NCI-H1694 treated with DMSO at 0.1 percent for 48 hours (cell line): ENCODE measurements at places on chromosomes 5 and 9.

- no peak for DNase-seq
Measured at GRCh38 chr5:153784277-153784676, 254.4 kb downstream of the FAM114A2 start.

DNA sequence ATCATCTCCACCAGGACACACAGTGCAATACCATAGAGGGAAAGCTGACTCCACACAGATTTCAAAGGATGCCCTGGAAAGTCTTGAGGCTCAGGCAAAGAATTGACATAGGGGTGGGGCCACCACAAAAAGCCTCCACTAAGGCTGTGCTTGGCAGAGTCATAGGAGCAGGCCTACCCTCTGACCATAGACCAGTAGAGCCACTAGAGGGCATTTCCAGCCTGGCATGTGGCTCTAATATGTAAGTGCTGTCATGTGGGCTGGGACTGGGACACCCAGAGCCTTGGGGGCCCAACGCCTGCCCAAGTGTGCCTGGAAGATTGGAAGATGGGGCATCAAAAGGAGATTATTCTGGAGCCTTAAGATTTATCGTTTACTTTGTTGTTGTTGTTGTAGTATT lies 726.0 kb downstream of the DNAH5 start:
- DNase-seq: no peak

GRCh38 chr9:18330401-18331309 lies 143.3 kb upstream of the ADAMTSL1 start:
- DNase-seq: no peak

GRCh38 chr9:75457474-75458011 lies 369.2 kb downstream of the OSTF1 start:
- no peak for DNase-seq

- DNase-seq: no peak
Measured at GRCh38 chr9:98550206-98550820, 158.4 kb downstream of the GABBR2 start.

GRCh38 chr9:27344776-27345175 lies 47.8 kb upstream of the EQTN start:
- no peak for DNase-seq

- DNase-seq: no peak
Measured at GRCh38 chr5:68176802-68177479, 38.6 kb upstream of the PIK3R1 start.

DNA sequence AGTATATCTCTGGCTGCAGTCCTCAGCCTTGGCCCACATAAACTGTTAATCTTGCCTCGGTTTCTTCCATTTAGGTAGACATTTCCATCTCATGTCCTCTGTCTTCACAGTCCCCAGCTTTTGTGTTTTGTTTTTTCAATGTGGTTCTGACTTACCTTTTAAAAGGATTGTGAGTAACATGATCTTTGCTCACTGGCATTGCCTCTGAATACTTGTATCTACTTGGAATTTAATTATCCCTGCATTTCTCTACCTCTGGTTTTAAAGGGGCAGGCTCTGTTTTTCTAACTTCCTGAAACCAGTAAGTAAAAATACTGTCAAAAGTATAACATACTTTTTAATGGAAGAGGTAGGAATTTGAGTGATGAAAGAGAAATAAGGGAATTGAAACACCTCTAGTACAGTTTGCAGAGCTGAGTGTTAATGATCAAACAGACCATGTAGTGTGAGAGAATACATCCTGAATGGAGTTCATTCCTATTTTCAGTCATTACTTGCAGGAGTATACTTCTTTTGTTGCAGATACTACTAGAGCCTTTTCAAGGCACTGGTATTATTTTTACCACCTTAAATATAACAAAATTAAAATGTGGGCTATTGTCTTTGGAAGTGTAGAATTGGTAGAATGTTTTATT lies 62.6 kb downstream of the MTREX start:
- no peak for DNase-seq

DNA sequence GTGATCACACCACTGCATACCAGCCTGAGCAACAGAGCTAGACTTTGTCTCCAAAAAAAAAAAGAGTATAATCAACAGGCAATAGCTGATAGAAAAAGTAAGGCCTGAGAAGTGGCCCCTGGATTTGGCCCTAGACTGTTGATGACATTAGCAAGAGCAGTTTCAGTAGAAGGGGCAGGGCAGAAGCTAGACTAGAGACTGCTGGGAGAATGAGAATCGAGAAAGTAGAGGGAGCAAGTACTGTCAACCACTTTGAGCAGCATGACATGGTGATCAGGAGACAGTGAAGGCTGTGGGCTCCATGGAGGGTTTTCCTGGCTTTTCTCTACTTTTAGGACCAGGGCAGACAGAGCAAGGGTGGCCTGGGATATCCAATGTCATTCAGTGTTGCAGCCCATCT lies 34.9 kb upstream of the B4GALT1 start:
- no peak for DNase-seq

DNA sequence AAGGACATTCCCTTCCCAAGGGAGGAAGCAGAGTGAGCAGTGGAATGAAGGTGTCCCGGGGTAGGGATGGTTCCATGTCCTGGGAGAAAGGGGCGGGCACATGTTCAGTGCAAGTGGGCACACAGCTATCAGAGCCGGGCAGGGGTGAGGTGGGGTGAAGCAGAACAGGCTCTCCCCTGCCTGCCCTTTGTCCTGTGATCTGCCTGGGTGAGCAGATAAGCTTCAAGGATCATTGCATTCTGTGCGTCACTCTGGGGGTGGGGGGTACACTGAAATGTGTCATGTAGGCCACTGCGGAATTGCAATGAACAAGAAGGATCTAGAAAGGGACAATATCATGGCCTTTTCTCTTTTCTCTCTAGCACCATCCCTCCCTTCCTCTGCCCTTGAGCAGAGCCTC lies 61.7 kb upstream of the SHB start:
- no peak for DNase-seq

GRCh38 chr9:91160181-91160580 lies 201.5 kb downstream of the AUH start:
- no peak for DNase-seq

DNA sequence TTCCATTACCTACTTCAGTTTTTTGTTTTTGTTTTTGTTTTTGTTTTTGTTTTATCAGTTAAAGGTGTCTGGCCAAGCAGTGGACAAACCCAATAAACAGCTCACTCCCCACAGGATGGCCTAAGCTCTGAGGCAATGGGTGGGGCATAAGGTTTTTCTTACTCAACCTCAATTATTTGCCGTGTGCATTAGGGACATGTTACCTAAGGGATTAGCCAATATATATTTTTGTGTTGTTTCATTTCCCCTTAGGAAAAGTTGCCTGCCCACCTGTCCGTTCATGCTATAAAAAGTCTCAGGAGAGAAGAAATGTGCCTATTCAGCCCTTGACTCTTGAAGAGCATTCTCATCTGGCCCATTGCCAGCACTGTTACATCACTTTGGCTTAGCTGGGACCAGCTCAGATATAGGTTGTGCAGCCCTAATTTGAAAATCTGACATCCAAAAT lies 7.3 kb downstream of the SH3RF2 start:
- no peak for DNase-seq

- no peak for DNase-seq
Measured at GRCh38 chr9:110700953-110701352, 32.4 kb downstream of the MUSK start.

DNA sequence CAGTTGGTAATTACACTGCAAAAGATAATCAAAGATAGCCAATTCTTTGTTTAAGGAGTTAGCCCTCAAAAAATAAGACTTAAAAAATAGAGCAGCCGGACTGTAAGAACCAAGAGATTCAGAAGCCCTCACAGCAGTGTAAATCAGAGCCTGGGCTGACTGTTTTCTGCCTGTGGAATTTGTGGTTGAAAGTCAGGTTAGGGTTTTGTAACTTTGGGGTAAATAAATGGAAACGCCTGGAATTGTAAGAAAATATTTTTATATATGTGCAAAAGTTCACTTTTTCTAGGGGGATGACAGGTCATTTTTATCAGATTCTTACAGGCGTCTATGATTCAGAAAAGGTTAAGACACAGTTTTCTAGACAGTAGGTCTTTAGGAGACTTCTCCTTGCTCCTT lies 35.6 kb downstream of the KLHL3 start:
- DNase-seq: no peak

GRCh38 chr5:106135473-106135872 lies 1535.3 kb downstream of the EFNA5 start:
- DNase-seq: no peak

GRCh38 chr5:109161914-109162683 lies 247.7 kb downstream of the PJA2 start:
- DNase-seq: no peak

DNA sequence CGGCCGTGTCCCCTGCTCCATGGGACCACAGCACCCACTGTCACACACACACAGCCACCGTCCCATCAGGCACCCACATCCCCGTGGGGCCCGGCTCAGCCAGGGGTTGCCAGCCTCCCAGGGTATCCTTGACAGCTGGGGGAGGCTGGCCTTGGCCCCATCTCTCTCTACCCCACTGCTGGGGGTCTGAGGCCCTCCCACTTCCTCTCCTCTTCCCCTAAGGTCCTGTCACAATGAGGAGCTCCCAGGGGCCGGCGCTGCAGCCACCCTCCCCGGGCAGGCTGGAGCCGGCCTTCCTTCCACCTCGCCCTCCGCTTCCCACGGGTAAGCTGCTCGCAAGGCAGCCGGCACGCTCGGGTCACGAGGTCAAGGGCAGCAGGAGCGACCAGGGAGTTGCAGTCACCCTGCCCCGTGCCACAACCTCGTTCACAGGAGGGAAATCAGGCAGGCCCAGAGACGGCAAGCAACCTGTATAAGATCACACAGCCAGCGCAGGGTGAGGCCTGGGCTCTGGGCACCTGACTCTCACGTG lies 38.6 kb upstream of the NOTCH1 start:
- no peak for DNase-seq

GRCh38 chr9:18775241-18775640 lies 257.8 kb downstream of the SAXO1 start:
- no peak for DNase-seq

DNA sequence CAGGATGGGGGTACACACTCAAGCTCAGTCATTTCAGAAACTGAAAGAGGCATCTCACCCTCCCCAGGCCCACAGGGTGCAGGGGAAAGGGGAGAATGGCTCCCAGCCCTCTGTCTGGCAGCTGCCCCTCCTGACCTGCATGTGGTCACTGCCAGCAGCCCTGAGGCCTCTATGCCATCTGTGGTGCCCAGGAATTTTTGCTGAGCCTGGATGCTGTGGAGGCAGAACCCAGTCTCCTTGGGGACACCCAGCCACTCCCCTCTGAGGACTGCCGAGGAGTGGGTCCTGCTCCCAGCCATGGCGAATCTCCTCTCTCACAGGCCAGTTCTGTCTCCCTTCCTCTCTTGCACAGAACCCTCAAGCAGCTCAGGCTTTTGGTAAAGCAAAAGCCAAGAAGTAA lies 104.0 kb upstream of the ALDH1B1 start:
- no peak for DNase-seq

GRCh38 chr5:33242277-33242676 lies 198.5 kb upstream of the TARS1 start:
- no peak for DNase-seq

GRCh38 chr9:121280715-121281613 lies 13.0 kb downstream of the GSN start:
- DNase-seq: no peak

DNA sequence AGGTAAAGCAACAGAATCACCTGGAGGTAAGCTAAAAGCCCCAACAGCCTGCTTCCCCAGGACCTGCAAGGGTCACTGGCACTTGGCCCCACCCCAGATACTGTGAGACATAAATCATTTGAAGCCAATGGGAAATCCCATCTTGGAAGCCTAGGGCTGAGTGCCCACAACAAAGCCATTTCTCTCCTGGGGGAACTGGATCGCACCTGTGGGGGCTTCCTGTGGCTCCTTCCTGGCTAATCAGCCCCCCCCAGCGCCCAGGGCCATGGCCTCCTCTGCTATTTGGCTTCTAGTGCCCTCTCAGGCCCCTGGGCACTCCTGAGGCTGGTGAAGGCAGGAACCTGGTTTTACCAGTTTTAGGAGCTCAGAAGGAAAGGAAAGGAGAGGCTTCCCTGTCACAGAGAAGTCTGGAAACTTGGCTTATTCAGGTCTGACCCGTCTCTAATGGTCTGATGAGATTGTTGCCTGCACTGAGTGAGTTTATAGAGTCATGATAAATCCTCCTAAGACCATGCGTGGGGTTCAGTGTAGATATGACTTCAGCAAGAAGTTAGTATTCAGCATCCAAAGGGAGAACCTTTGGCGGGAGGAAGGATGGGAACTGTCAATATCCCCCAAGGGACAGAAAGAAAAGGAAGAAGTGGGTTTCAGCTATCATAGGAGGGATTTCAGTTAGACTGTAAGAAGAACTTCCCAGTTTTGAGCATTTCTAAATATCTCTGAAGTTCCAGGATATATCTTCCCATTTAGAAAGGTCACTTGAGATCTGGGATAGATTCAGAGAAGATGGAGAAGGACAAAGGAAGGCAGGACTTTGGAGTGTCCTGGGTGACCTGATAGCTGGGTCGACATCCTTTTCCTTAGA lies 1.2 kb downstream of the KCNMB1 start:
- DNase-seq: no peak

- no peak for DNase-seq
Measured at GRCh38 chr5:54470128-54470527, 14.6 kb downstream of the HSPB3 start.

DNA sequence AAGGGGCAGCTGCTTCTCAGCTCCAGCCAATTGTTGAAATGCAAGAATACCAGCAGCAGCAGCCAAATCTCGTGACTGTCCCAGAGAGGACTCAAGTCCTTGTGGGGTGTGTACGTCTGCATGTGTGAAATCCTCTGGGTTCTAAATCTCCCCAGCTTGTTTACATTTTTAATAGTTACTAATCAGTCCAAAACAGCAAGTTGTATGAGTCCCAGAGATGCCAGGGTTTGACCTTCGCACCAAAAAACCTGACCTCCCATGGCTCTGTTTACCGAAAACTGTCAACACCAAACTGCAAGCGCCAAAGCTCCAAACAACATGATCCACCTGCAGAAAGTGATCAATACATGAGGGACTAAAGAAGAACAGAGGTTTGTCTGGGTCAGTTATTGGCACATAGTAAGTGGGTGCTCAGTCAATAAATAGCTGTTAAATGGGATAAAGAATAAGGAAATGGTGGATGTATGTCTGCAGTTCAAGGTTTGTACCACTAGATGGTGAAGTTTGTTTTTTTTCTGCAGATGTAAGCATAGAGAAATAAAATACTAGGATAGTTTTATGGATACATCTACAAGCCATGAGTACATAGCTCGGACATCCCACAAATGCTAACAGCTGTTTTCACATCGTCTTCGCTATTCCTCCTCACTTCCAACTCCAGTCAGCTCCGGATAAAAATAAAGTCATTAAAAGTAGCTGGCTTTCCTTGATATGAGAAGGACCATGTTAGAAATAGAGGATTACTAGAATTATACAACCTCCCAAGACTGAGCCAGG lies 85.3 kb upstream of the ADRB2 start:
- peak; percentile 28 for DNase-seq

DNA sequence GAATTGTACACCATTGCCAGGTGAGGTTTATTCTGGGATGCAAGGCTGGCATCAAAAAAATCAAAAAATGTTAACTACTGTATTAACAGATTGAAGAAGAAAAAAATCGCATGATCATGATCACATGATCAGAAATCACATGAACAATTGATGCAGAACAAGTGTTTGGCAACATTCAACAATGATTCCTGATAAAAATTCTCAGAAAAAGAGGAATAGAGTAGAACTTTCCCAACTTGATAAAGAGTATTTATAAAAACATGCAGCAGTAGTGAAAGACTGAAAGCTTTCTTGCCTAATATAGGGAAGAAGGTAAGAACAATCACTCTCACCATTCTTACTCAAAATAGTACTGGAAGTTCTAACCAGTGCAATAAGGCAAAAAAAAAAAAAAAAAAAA lies 16.4 kb downstream of the SLCO4C1 start:
- no peak for DNase-seq

- no peak for DNase-seq
Measured at GRCh38 chr5:28896949-28897348, 1858.6 kb upstream of the CDH9 start.
